ENCODE measurements at places on chromosomes 2 and 18.

DNA sequence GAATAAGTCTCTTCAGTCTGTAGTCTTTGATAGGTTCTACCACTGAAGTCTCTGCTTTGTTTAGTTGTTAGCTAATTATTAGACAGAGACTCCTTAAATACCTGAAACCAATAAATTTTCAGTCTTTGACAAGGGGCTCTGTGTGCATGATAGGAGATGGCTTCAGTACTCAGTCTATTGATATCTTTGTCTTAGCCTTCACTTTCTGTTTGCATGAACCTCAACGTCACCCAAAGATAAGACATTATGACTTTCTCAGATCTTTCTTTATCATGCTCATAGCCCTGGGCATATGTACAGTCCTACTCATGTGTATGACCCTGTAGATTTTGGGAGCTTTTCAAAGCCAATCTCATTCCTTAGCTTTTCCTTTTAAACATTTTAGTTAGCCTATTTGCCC lies 183.5 kb upstream of the GCFC2 start:
- no peaks in the 10 kb centered on the region for H3K36me3 ChIP-seq
- H3K27me3 ChIP-seq, result no peaks in the 10 kb centered on the region
- H3K4me3 ChIP-seq, result no peak overlapping the region
- no peak for DNase-seq

DNA sequence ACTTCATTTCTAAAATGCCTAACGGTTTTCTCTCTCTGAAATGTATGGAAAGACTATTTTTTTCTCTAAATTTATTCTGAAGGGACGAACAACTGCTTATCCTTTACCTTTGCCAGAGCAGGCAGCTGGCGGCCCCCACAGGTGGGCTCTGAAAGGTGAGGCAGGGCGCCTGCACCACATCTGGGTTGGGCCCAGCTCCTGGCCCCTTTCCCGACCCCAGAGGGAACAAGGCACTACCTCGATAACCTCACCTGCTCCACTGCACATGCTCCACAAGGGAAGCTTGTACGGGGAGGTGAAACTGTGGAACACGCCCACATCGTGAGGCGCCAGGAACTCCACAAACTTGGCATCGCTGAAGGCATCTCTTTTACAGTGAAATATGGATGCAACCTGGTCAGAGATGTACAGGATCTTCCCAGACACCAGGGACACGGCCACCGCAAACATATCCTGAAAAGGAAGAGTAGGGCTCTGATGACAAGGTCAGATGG lies 17.3 kb downstream of the PER2 start:
- no peak overlapping the region for H3K27ac ChIP-seq
- no peak overlapping the region for H3K4me3 ChIP-seq
- H3K36me3 ChIP-seq, result no peaks in the 10 kb centered on the region
- H3K27me3 ChIP-seq, result no peaks in the 10 kb centered on the region
- no peak for DNase-seq
- H3K4me1 ChIP-seq, result no peaks in the 10 kb centered on the region

DNA sequence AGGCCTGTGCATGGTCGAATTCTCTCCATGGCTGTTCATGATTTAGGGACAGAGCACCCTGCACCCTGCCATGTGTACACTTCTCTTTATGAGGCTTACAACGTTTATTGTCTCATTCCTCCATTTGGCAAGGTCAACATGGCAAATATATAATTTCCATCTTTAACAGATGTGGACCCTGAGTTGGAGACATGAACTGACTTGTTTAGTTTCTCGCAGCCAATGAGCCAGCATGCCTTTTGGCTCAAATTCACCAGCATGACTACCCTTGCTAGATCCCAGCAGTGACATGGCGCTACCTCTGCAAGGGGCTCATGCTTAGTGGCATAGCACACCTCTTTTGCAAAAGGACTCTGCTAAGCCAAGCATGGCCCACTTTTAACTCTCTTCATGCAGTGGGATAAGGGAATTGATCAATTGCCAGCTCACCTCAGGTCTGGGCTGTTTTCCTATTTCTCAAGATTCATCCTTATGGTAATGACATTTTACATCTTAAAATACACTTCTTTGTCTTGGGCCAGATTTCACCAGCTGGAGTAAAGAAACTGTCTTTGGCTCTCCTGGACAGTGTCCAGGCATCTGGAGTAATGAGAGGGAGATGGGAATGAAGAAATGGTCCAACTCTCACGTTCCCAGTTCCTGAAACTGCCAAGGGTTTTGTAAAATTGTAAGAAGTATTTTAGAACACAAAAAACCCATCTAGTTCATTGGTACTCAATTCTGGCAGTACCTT lies 159.5 kb downstream of the SETBP1 start:
- H3K4me3 ChIP-seq, result no peak overlapping the region
- DNase-seq, result no peak
- no peak overlapping the region for H3K27ac ChIP-seq

GRCh38 chr2:88070055-88070454 lies 2.4 kb downstream of the SMYD1 start:
- no peak overlapping the region for H3K27ac ChIP-seq
- H3K36me3 ChIP-seq, result no peaks in the 10 kb centered on the region
- H3K4me1 ChIP-seq, result no peaks in the 10 kb centered on the region
- no peaks in the 10 kb centered on the region for H3K27me3 ChIP-seq

- no peaks in the 10 kb centered on the region for H3K36me3 ChIP-seq
- no peak overlapping the region for H3K4me3 ChIP-seq
- no peak overlapping the region for H3K27ac ChIP-seq
- DNase-seq, result no peak
Measured at GRCh38 chr2:168997118-168997521, 34.0 kb downstream of the ABCB11 start.

- no peaks in the 10 kb centered on the region for H3K36me3 ChIP-seq
- H3K27me3 ChIP-seq, result no peaks in the 10 kb centered on the region
- no peak overlapping the region for H3K4me3 ChIP-seq
- no peak for DNase-seq
- no peaks in the 10 kb centered on the region for H3K4me1 ChIP-seq
- no peak overlapping the region for H3K27ac ChIP-seq
Measured at GRCh38 chr2:162925595-162925994, 87.0 kb upstream of the KCNH7 start.

- no peak overlapping the region for H3K4me3 ChIP-seq
- no peaks in the 10 kb centered on the region for H3K36me3 ChIP-seq
Measured at GRCh38 chr2:216789081-216789480, 70.8 kb downstream of the TNP1 start.

GRCh38 chr2:172307800-172308199 lies 119.6 kb upstream of the ITGA6 start:
- no peak overlapping the region for H3K4me3 ChIP-seq
- H3K27ac ChIP-seq, result no peak overlapping the region
- no peaks in the 10 kb centered on the region for H3K4me1 ChIP-seq
- no peak for DNase-seq
- H3K36me3 ChIP-seq, result no peaks in the 10 kb centered on the region

DNA sequence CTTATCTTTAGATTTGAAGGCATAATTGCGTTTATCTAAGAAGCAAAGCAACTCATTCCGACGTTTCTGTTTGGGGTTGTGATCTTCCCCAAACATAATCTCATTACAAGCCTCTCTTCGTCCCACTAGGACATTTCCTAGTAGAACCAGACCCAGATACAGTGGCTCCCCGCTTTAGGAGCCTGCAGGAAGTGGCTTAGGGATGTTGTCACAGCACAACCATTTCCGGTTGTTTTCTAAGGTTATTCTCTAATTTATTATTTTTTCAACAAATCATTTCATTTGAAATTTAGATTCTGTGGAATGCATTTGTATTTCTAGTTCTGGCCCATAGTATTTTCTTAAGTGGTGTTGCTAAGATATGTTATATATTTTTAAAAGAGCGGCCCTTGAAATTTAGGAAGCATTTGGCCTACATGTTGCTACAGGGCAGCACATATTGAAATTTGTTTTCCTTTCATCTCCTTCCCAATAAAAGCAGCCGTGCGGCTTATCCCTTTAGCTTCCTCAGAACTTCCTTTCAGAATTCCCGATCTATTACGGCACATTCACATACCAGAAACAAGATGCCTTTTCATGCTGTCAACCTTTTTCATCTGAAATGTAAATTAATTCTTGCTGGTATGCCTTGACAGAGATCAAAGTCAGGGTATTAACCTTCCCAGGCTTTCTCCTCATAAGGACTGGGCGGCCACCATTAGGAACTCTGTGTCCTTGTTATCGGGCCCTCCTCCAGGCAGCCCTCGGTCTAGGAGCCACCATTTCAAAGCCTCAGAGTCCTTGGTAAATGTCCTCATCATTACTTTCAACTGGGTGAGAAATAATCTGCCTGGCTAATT lies 210.9 kb upstream of the SP5 start:
- H3K27ac ChIP-seq, result no peak overlapping the region
- no peak for DNase-seq
- peaks cover 6% of the 10 kb centered on the region for H3K4me1 ChIP-seq
- no peaks in the 10 kb centered on the region for H3K36me3 ChIP-seq
- no peak overlapping the region for H3K4me3 ChIP-seq
- no peaks in the 10 kb centered on the region for H3K27me3 ChIP-seq

DNA sequence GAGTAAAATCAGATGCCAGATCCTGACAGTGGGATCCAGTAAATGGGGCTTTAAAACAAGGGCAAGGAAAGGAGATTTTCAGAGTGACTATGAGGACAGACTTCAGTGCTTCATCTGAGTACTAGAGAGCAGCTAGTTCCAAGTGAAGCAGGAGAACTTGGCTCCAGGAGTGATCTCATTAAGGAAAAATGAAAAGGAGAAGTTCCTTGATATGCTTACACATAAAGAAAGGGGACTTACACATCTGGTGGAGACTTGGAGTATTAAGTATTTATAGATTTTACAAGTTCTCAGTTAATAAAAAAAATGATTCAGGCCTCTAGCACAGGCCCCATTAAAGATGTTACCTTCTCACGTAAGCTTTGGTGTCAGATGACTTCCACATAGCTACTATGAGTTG lies 105.8 kb downstream of the ICOS start:
- H3K27me3 ChIP-seq, result no peaks in the 10 kb centered on the region
- no peaks in the 10 kb centered on the region for H3K4me1 ChIP-seq
- H3K36me3 ChIP-seq, result no peaks in the 10 kb centered on the region
- no peak for DNase-seq
- no peak overlapping the region for H3K4me3 ChIP-seq

- H3K4me3 ChIP-seq, result no peak overlapping the region
- H3K27me3 ChIP-seq, result no peaks in the 10 kb centered on the region
- no peaks in the 10 kb centered on the region for H3K36me3 ChIP-seq
- no peaks in the 10 kb centered on the region for H3K4me1 ChIP-seq
- DNase-seq, result no peak
Measured at GRCh38 chr18:34600158-34600557, 109.9 kb upstream of the DTNA start.

DNA sequence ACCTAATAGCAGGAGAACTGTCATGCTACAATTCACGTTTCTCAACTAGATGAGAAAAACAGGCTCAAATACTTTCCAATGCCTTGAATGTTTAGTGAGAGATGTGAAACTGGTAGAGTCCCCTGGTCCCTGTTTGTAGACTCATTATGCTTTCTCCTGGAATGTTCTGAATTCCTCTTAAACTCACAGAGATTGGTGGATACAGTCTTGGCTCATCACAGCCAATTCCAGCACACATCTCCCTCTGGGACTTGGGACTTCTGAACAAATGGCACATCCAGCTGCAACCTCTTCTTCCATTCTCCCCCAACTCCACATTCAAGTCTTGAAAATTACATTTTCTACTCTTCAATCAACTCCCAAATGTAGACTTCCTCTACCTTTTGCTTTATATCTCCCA lies 58.4 kb upstream of the NT5C1B start:
- no peak overlapping the region for H3K4me3 ChIP-seq
- peaks cover 4% of the 10 kb centered on the region for H3K4me1 ChIP-seq
- no peaks in the 10 kb centered on the region for H3K27me3 ChIP-seq
- H3K27ac ChIP-seq, result no peak overlapping the region

- H3K27ac ChIP-seq, result no peak overlapping the region
- H3K4me1 ChIP-seq, result no peaks in the 10 kb centered on the region
- H3K4me3 ChIP-seq, result no peak overlapping the region
- H3K27me3 ChIP-seq, result no peaks in the 10 kb centered on the region
- no peaks in the 10 kb centered on the region for H3K36me3 ChIP-seq
Measured at GRCh38 chr18:36394486-36394885, 97.0 kb downstream of the FHOD3 start.

- no peaks in the 10 kb centered on the region for H3K27me3 ChIP-seq
- H3K4me1 ChIP-seq, result no peaks in the 10 kb centered on the region
- no peak for DNase-seq
- no peak overlapping the region for H3K27ac ChIP-seq
- H3K4me3 ChIP-seq, result no peak overlapping the region
Measured at GRCh38 chr2:157821519-157822131, 54.5 kb downstream of the ACVR1 start.
